Adipocyte (in vitro differentiated cells): ENCODE measurements at places on chromosomes 1 and 21.

- no peak for DNase-seq
These were observed 114.4 kb downstream of the CASZ1 start for GRCh38 chr1:10682108-10682445.

GRCh38 chr1:228017356-228018124, 10.7 kb downstream of the WNT3A start:
- no peak for DNase-seq

GRCh38 chr1:110690709-110691365, 16.1 kb upstream of the KCNA3 start:
- no peak for DNase-seq

GRCh38 chr1:182317611-182318161, 73.9 kb downstream of the GLUL start:
- peak; percentile 58 for DNase-seq

DNA sequence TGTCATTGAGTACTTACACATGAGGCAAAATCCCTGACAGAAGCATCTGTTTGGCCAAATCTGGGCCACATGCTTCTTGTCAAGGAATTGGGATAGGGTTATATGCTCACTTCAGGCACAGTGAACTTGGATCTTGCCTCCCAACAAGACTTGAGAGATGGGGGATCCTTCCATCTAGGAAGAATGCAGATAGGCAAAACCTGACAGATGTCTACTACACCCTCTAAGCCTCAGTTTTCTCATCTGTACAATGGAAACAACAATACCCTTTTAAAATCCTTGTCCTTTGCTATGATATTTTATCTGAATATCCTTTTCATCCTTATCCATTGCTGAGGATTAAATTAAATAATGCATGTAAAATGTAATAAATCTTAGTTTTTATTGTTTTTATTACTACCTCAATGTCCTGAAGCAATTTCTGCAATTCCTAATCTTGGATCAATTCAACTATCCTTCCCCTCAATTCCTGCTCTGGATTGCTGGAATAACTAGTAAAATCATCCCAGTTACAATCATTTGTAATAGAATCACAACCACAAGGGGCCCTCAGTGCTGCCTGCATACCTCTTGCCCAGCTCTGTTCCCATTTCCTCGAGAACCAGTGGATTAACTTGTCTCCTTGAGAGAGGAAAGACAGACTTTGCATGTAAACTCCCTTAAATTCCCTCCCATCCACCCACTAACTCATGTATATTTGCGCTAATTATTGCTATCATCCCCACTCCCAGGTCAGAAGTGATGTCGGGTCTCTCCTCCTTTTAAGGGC, 8.1 kb upstream of the XPR1 start:
- peak; percentile 70 for DNase-seq

DNA sequence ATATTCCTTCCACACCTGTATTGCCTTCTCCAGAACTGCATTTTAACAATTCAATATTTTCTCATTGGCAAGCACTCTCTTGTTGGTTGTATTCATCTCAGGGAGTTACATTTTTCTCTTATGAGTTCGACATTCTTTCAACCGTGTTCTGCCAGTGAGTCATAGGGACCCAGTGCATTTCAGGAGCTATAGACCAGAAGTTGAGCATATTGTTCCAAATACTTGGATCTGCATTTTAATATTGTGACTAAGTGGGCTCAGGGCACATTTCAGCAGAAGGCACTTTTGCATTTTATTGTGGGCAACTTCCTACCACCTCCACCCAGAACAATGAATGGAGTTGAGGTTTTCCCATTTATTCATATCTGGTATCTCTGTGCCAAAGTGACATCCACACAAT, 132.8 kb downstream of the TNFSF18 start:
- DNase-seq: peak; percentile 92

- peak; percentile 97 for DNase-seq
These were observed 23.8 kb upstream of the PPP1R15B start for GRCh38 chr1:204435381-204435831.

DNA sequence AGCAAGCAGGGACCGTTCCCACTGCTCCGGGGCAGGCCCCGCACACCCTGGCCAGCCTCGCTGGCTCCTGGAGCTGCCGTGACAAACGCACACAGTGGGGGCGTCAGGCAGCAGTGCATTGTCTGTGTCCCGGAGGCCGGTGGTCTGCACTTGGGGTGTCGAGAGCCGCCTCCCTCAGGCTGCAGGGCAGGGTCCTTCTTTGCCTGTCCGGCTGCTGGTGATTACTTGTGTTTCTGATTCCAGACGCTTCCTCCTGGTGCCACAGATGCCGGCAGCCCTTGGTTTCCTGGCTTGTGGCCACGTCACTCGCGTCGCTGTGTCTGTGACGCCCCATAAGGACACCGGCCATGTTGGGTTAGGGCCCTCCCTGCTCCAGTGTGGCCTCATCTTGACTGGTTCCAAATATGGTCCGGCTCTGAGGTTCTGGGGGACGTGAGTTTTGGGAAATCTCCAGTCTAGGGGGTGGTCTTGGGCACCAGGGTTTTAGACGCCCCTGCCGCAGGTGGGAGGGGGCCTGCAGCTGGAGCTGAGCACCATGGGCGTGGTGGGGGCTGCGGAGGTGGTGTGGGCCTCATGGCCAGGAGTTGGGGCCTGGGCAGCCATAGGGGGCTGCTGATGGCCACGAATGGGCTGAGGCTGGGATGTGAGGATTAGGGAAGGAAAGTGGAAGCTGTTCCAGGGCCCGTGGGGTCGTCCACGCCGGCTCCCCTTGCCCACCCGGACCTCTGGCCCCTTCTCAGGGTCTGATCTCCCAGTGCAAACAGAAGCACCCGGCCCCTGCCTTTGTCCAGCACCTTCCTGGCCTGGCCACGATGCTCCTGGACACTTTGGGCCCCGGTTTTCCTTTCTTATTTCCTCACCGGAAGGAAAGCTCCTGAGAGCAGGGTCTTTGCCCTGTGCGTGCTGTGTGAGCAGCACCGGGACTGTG, 41.0 kb downstream of the SLX9 start:
- DNase-seq: no peak

- DNase-seq: no peak
These were observed 218.6 kb downstream of the URB2 start for GRCh38 chr1:229844675-229845074.

- no peak for DNase-seq
These were observed 1.2 kb upstream of the SLC25A33 start for GRCh38 chr1:9537863-9538668.

- no peak for DNase-seq
These were observed 14.9 kb upstream of the IER5 start for GRCh38 chr1:181073638-181074037.
